ENCODE measurements at places on chromosomes 4 and X.
A peak's percentile ranks its signal among the peaks of the same experiment; 100 is the strongest.

- no peak for DNase-seq
Measured at GRCh38 chr4:140115140-140115539, 38.8 kb downstream of the MAML3 start.

DNA sequence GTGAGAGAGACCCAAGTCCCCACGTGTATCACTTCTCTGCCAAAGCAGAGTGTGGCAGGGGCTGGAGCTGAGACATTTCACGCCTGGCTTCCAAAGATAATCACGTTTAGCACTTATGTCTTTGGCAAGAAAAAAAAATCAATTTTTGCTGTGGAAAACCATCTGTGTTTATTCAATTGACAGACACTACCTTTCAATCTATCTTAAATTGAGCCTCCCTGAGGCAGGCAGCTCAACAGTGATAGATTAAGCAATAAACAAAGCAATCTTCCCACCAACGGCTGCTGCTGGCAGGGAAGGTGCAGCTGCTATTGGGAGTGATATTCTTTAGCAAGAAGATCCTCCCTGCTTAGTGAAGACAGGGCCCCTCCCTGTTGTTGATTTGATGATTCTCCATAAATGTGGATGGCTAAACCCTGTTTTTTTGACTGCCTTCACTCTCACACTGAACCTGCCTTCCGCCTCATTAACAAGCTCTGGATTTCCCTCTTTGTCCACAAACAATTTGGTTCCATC is 11.6 kb upstream of the MAGEB17 start:
- DNase-seq, result no peak

GRCh38 chrX:3271834-3272186 is 74.6 kb downstream of the MXRA5 start:
- no peak for DNase-seq

DNA sequence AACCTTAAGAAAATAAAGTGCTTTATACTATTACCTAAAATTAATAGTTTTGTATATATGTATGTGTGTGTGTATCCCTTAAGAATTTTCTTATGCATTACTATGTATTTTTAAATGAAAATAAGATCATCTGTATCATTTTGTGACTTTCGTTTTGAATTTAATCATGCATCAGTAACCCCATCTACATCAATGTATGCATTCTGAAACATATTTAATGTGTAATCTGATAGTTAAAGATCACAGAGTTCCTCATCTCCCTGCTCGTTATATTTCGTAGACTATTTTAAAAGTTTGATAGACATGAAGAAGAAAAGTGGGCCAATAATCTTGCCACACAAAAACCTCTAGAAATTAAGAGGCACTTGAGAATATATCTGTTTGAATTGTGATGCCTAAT is 7.4 kb downstream of the BMPR1B start:
- no peak for DNase-seq

GRCh38 chr4:184444215-184444952 is 30.0 kb downstream of the IRF2 start:
- DNase-seq, result no peak

DNA sequence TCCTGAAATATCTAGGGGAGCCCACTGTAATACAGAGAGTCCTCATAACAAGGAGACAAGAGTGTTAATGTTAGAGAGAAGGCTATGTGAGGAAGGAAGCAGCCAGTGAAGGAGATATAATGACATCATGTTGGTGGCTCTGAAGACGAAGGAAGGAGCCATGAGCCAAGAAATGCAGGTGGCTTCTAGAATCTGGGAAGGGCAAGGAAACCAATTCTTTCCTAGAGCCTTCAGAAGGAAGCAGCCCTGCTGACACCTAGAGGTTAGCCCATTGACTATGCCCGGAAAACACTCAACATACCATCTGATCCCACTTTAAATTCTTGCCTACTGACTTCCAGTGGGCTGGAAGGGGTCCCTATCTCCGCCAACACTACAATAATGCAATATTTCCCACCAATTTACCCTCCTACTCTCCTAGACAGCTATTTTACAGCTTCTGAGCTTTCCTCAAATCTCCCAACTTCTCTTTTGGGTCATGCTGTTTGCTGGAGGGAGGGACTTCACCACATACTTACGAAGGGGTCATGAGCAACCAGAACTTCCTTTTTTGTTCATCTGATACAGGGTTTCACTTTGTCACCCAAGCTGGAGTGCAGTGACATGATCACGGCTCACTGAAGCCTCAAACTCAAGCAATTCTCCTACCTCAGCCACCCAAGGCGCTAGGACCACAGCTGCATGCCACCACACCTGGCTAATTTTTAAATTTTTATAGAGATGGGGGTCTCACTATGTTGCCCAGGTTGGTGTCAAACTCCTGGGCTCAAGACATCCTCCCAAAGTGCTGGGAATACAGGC is 25.2 kb upstream of the G3BP2 start:
- DNase-seq, result no peak

DNA sequence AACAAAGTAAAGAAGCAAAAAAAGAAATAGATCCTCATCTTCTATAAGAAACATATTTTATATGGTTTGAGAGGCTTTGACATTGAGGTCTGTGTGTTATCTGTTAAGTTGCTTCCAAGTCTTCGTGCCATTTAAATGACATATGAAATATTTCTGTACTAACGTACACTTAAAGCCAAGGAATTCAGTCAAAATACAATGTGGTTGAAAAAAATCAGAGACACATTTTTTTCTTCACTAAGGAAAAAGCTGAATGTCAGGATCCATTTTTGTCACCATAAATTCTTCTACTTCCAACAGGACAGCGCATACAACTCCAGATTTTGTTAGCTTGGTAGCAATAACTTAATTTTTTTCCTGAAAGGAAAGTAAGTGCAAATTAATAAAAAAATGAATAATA is 168.5 kb downstream of the FAT4 start:
- no peak for DNase-seq

- no peak for DNase-seq
Measured at GRCh38 chr4:115873048-115873447, 759.6 kb upstream of the NDST4 start.

- DNase-seq, result no peak
Measured at GRCh38 chrX:75625232-75625631, 102.4 kb upstream of the ZDHHC15 start.

- peak; percentile 72 for DNase-seq
Measured at GRCh38 chr4:3010998-3011397, 47.6 kb downstream of the GRK4 start.

DNA sequence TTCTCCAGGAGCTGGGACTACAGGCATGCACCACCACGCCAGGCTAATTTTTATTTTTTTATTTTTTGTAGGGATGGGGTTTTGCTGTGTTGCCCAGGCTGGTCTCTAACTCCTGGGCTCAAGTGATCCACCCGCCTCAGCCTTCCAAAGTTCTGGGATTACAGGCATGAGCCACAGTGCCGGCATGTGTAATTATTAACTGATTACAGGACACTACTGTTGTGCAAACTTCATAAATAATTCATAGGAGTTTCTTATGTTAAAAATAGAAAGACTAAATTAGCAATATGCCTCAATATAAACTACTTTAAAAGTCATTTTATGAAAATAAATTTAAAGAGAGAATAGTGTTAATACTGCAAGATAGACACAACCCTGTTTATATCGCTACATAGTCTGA is 221.9 kb downstream of the SNCA start:
- DNase-seq, result no peak

DNA sequence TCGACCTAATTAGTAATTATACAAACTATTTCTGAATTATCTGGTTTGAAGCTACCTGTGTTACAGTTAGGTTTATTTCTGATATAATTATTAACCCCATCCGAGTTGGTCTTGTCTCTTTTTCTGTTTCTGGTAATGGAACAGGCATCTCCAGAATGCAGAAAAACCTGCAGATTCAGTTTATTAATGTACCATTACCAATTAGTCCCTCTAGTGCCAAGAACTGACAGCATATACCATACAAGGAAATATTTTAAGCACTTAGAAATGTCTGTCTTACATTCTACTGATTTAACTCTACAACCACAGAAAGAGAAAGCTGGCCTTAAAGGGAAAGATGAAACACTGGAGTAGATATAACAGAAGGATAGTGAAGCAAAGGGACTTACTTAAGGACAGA is 570.6 kb downstream of the CENPC start:
- DNase-seq, result no peak

DNA sequence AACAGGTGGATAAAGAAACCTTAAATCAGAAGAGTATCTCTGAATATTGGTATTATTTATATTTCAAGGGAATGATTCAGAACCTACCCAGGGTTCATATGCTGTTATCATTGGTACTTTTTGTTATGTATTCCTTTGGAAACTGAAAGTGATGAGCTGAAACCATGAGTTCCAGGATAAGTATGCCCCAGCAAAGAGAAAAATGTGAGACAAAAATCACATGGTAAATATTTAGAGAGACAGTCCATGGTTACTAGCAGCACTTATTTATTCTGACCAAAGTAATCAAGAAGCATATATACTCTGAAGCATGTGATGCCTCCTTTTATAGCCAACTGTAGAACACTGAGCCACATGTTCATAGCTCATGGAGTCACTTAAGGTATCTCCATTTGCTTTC is 277.7 kb downstream of the ARAP2 start:
- no peak for DNase-seq

- no peak for DNase-seq
Measured at GRCh38 chrX:101682723-101683122, 23.1 kb upstream of the ARMCX2 start.

- no peak for DNase-seq
Measured at GRCh38 chr4:62822306-62822705, 1586.9 kb downstream of the TECRL start.

DNA sequence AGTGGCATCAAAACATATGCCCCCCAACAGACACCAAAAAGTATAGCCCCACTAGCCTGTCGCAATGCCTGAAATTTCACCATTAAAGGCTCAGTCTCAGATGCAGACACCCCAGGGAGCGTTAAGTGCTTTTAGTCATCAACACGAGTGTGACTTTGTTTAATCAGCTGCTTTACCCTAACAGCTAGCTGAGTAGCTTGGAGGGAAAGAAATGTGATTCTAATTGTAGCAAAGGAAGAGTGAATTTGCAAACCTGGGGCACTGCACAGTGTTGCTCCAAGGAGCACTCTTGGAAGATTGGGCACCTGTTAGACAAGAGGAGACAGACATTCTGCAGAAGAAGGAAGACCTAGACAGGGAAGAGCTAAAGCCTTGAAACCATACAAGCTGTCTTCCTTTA is 145.1 kb downstream of the BEND2 start:
- DNase-seq, result no peak

DNA sequence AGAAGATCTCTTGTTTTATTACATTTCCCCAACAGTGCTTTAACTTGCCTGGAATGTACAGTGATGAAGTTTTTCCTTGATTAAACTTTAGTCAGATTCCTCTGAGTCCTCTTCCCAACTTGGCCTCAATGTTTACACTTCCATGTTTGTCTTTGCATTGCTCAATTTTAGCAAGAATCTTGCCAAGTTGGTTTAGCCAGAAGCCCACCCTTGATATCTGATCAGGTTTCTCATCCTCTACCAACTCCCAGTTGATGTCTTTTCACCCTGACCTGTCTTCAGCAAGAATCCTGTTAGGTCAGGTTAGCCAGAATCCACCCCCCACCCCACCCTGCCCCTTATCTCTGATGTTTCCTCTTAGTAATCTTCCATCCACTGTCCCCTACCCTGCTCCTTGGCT is 120.9 kb downstream of the MBNL3 start:
- no peak for DNase-seq

DNA sequence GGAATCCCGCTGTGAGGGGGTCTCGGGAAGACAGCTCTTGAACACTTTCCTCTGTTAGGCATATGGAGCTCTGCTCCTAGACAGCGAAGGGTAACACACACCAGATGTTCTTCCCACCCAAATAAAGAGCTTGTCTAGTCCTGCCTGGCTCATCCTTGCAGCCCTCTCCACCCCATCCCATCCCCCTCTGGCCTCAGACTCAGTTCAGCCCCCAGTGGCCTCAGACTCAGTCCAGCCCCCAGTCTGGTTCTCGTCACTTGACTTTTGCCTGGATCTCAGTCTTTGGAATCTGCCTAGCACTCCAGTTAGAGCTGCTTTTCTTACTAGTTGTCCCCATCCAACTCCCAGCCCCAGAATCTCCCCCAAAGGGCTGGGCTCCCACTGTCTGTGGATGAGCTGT is 14.9 kb downstream of the RAB33A start:
- no peak for DNase-seq

GRCh38 chr4:19987746-19988145 is 264.0 kb upstream of the SLIT2 start:
- DNase-seq, result no peak

DNA sequence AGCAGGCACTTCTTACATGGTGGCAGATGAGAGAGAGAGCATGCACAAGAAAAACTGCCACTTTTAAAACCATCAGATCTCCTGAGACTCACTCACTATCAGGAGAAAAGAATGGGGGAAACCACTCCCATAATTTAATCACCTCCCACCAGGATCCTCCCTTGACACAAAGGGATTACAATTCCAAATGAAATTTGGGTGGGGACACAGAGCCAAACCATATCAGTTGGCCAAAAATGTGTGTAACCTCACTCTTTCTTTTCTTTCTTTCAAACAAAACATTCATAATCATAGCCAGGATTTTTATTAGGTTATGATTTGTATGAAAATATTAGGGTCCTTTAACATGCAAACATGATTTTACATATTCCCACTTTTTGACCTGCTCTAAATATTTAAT is 222.1 kb downstream of the PCDH18 start:
- no peak for DNase-seq

- no peak for DNase-seq
Measured at GRCh38 chr4:89400287-89401035, 92.9 kb upstream of the GPRIN3 start.

GRCh38 chrX:148049441-148049840 is 68.3 kb downstream of the FMR1NB start:
- DNase-seq, result no peak

DNA sequence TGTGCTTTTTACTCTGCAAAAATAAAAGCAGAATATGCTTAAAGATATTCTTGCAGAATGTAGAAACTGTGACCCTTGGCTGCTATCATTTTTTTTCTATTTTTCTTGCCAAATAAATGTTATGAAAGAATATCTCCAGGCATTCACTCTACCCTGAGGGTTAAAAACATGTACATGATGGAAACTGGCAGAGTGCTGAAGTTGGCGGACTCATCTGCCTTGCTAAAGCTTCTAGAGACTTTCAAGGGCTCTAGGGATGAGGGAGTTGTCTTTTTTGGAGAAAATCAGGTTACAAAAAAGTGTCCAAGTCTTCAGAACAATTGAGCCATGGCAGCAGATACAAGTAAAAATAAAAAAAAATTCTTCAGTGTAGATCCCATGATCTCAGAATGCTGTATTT is 40.5 kb upstream of the NRK start:
- no peak for DNase-seq

GRCh38 chr4:150379454-150379853 is 202.5 kb upstream of the MAB21L2 start:
- DNase-seq, result no peak

GRCh38 chr4:142817442-142817841 is 28.7 kb downstream of the INPP4B start:
- peak; percentile 33 for DNase-seq

DNA sequence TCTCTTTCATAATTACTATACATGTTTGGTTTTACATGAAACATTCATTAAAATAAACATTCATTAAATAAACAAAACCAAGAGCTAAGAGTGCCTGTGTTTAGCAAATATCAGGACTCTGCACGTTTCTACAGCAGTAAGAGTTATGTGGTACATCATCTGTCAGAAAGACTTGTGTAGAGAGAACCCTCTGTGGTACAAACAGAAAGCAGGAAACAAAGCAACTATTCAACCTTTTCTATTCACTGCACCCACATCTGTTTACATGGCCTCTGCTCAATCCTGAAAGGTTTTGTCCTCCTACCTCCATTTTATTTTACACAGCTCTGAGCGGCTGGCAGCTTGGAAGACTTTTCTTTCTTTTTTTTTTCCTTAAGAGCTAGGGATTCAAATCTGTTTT is 90.7 kb upstream of the PCDH18 start:
- no peak for DNase-seq

- DNase-seq, result no peak
Measured at GRCh38 chr4:6318206-6318605, 48.6 kb downstream of the WFS1 start.

All from left lung (tissue), 14 donors.